ENCODE measurements at places on chromosomes 1 and 21.

- peak; percentile 32 for DNase-seq
Measured at GRCh38 chr1:182781841-182782586, 7.6 kb upstream of the NPL start.

DNA sequence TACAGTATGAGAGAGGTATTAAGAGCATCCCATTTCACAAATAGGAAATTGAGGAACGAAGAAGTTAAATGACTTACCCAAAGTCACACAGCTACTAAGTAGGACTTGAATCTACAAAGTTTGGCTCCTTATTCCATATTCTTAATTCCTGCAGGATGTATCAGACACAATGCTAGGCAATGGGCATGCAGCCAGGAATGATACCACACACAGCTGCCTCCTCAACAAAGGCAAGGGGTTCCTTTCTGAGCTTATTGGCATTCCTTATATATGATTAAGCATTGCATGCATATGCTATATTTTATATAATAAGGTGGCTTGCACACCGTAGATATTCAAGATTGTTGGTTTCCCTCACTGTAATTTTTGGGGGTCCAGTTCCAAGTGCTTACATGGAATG is 34.2 kb upstream of the JUN start:
- no peak for DNase-seq

GRCh38 chr1:190975827-190976226 is 498.2 kb upstream of the BRINP3 start:
- no peak for DNase-seq

DNA sequence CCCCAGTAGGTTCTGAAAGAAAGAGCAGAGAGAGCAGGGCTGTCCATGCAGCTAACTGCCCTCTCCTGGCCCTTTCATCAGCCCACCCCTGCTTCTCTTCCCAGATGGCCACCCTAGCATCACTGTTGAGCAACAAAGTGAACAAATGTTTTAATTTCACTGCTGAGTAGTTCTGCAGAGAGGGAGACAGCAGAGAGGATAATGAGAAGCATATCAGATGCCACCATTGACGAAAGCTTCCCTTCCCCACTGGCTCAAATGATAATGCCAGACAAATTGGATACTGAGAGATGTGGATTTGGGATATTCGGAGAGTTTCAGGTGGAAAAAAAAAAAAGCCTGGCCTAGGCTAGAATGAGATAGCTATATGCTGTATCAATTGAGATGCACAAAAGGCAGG is 46.8 kb downstream of the ZBTB40 start:
- no peak for DNase-seq

- DNase-seq, result no peak
Measured at GRCh38 chr1:93239863-93240262, 59.3 kb downstream of the CCDC18 start.

- no peak for DNase-seq
Measured at GRCh38 chr1:53693773-53694717, 44.9 kb downstream of the GLIS1 start.

DNA sequence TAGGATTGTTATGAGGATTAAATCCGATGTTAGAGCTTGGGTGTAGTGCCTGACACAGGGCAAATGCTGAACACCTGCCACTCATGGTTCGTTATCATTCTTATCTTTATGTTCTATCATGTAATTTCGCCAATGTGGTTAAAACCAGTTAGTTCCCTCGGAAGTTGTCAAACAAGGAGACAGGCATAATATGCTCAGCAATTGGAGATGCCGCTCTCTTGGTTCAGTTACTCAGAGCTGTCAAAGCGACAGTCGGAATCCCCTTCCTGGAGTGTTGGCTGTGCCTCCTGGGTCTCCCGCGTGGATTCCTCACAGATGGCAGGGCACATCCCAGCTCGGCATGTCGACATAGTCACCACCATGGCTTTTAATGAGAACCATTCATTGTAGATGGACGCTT is 192.2 kb downstream of the ROR1 start:
- no peak for DNase-seq

DNA sequence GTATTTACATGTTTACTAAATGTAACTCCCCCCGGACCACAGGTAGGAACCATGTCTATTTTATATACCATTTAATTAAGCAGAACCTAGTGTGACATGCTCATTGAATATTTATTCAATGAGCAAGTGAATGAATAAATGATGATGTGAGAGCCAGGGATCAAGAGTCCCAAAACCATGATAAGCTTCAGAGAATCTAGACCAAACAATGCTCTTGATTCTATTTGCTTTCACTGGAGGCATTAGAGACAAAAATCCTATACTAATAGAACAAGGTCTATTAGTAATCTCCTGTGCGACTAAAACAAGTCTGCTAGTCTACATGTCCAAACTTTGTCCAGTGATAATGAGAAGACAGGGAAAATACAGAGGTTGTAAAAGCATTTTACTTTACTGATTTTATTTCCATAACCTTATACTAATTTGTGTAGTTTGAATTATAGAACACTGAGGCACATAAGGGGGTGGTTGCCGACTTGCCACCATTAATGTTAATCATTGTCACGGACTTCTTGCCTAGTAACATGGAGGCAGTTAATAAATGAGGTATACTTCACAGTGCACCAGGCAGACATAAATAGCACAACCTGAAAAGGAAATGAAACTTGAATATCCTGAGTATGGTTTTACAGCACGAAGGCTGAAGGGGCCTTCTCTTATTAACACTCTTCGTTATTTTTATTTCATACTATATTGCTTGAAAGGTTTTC is 69.8 kb downstream of the TBX15 start:
- DNase-seq, result no peak

- DNase-seq, result peak; percentile 75
Measured at GRCh38 chr1:207890136-207890738, 20.7 kb downstream of the CD34 start.

DNA sequence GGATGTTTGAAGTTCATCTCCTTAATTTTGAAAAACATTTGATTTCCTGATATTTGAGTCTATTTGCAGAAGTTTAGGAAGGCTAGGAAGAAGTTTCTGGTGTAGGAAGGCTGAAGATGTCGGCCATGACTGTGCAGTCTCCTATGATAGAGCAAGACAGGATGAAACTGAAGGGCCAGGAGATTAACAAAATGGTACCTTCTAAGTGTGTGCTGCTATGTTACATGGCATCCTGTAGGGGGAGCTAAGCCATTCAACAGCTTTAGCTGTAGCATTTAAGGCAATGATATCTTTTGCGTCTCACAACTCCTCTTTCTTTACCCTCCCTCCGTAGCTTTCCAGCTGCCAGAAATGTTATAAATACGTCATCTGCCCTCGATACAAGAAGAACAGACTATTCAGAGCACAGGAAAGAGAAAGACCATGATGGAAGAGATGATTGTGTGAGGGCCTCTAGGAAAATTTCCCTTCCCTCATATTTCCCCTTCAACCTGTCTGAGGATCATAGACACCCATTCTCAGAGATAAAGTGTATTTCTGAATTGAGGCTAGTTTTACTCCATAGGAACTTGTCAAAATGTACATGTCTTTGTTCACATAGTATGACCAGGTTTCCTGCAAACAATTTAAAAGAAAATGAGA is 61.1 kb downstream of the XCL1 start:
- no peak for DNase-seq

DNA sequence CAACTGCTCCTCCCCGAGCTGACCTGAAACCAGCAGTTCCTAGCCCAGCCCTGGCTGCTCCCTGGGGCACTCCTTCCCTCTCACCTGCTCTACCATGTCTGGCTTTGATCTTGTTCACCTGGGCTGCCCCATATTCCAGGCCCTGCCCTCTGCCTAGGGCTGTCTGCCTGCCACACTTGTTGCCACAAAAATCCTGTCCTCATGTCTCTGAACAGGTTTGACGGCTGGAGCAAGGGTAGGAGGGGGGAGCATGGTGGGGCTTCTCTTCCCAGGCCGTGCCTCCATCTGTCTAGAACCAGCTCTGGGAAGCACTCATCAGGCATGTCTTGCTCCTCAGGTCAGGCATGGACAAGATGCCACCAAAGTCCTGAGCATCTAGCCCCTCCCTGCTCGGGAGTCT is 44.3 kb upstream of the WNT2B start:
- DNase-seq, result no peak

DNA sequence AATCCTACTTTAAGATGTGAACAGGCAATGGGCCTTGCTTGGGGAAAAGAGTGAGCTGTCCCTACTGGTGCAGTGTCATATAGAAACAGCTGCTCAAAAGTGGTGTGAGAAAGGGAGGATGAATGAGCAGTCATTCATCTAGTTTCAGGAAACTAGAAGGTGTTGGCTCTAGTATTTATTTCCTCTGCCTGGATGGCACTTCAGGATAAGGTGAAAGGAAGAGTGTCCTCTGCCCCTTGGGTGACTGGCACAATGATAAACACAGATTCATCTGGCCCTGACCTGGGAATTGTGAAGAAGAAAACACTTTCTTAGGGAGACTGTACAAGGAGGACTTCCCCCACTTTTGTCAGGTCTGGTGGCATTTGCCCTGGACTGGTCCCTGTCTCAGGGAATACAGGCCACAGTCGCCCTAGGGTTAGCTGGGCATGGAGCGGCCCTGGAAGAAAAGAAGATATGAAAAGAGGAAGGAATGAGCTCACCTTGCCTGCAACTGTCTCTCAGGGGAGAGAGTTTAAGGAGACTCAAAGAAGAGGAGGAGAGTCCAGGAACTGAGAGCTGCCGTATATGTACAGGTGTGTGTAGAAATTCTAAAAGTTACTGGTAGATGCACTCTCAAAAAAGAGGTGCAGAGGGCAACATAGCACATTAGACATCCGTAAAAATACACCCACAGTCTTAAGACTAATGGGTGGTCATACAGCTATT is 13.8 kb upstream of the NMNAT2 start:
- no peak for DNase-seq

- no peak for DNase-seq
Measured at GRCh38 chr1:85062425-85063026, 14.2 kb upstream of the MCOLN3 start.

DNA sequence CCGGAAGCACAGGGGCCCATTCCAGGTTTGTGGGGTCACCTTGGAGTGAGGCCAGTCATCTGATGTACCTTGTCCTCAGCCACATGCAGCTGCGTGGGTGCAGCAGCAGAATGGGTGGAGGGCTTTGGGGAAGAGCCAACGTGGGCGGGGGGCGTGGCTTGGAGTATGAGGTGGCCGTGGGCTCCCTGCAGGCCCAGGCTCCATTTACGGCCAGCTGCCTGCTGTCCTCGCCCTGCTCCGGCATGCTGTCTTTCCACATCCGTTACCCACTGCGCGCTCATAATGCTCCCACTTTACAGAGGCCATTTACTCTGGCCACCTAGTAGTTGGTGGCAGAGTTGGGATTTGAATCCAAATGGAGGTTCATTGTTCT is 27.8 kb upstream of the TINAGL1 start:
- no peak for DNase-seq

All from AG09319 (cell line).